ENCODE measurements at places on chromosomes 2 and 18.

DNA sequence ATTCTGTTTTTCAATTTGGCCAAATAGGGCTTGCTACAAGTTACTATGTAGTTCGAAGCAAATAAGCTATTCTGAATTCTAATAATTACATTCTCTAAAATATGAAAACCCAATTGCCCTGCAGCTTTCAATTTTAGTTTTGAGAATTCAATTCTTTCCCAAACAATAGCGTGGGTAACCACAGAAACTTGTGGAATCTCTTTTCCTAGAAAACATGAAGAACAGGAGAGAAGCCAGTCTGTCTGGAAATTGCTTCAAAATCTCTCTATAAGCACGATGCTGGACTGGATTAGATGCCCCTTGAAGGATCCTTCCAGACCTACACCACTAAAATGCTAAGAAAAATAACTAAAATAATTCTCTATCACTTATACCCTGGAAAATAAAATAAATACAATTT lies 115.0 kb downstream of the THADA start:
- DNase-seq = no peak

GRCh38 chr2:187316040-187316439 lies 132.0 kb downstream of the CALCRL start:
- no peak for DNase-seq

- DNase-seq = no peak
Measured at GRCh38 chr2:74566754-74567085, 12.2 kb downstream of the DOK1 start.

DNA sequence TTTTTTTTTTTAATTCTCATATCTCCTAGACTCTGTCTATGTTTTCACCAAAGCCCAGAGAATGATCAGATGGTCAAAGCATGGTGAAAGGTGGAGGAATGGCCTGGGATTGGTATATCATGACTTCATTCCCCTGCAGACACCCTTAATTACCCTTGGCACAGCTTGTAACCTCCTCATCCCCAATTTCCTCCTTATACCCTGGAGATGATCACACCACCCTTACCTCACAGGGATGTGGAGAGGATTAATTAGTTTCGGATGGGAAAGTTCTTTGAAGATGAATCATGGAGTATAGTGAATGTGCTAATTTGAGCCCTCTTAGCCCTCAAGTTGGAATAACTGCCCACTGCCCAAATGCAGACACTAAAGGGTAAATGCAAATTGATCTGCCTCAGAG lies 138.0 kb upstream of the LYPD6 start:
- DNase-seq = no peak

DNA sequence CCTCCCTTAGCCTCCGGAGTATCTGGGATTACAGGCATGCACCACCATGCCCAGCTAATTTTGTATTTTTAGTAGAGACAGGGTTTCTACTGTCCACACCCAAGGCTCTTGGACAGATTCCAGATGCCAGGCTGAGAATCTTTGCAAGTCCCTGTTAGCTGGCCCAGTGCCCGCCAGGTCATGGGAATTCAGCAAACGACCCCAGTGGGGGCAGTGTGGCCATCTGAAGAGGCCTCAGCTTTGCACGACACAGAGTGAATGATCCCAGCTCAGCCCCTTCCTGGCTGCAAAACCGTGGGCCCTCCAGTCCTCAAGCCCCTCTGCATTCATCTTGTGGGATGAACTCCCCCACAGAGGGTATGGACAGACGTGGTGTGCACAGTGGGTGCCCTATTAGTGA lies 179.5 kb upstream of the ID2 start:
- no peak for DNase-seq

DNA sequence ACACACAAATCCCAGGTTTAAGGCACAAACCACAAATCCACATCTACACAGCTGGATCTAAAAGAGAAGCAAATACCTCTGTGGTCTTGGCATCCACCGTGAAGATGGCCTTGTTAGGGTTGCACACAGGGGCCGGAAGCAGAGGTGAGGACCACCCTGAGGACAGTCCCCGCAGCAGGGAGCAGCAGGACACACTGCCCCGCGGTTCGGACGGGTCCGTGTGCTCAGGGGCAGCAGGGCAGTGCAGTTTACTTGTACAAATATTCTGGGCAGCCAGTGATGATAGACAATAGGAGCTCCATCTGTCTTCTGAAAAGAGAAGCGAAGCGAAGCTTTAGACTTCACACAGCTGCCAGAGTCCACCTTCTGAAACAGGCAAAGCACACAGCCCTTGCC lies 8.8 kb downstream of the PASK start:
- DNase-seq = no peak

DNA sequence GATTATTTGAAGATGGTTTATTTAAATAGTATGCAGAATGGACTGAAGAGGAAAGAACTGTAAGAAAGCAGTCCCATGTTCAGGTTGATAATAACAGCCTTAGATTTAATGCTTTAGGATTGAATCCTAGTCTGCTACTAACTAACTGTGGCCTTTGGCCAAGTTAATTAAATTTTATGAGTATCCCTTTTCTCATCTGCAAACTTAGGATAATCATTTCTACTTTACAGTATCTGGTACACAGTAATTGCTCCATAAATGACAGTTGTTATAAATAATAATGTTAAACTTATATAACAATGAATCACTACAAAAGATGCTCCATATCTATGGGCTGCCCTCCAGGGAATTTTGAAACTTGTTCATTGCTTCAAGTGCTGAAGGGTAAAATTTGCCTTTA lies 41.0 kb downstream of the FAP start:
- DNase-seq = no peak

DNA sequence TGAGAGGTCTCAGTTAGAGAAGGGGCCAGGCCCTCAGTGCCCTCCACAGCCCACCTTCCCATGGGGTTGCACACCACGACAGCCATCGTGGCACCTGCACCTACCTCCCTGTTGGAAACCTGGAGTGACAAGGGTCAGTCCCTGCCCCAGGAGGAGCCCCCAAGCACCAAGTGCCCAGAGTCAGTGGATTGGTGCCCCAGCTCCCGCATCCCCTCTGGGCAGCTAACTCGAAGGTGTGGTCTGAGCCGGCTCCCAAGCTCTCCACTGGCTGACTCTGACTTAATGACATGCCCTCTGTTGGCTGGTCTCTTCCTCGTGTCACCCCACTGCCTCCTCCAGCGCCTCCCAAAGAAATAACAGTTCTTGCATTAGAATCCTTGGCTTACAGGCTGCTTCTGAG lies 116.4 kb downstream of the NDUFA10 start:
- DNase-seq = no peak

DNA sequence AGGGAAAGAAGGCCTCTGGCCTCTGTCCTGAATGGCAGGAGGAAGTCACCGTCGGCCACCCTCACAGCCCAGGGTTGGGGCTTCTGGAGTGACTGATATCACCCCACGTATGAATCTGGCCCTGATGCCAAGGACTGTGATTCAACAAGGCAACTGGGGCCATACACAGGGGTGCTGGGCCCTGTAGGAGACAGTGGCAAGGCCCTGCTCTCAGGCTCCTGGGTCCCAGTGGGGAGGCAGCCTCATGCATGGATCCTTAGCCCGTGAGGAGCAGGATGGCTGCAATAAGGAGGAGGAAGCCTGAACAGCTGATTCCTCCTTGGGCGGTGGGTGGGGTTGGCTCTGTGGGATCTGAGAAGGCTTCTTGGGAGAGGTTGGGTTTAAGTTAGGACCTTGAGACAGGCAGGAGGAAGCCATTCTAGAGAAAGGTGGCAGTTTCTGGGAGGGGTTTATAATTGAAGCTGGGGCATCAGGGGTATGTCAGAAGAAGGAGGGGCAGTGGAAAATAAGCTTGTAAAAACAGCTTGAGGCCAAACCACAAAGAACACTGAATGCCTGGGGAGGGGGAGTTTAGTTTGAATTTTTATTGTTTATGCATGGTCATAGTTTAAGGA lies 42.8 kb upstream of the LAPTM4A start:
- no peak for DNase-seq

DNA sequence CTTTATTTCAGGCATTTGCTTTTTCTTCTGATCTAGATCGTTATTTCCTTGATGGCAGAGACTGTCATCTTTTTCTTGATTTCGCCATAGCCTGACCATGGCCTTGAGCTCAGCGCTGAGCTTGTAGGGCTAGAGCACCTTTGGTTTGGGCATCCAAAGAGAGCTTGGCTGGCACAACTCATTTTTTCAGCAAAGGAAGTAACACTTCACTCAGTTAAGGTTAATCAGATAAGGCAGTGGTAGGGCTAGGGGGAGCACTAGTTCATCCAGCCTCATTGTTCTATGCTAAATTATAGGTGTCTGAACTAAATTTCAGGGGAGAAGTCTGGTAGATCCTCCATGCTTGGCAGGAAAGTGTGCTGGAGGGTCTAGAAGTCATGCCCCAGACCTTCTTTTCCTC lies 125.0 kb downstream of the SETBP1 start:
- no peak for DNase-seq

DNA sequence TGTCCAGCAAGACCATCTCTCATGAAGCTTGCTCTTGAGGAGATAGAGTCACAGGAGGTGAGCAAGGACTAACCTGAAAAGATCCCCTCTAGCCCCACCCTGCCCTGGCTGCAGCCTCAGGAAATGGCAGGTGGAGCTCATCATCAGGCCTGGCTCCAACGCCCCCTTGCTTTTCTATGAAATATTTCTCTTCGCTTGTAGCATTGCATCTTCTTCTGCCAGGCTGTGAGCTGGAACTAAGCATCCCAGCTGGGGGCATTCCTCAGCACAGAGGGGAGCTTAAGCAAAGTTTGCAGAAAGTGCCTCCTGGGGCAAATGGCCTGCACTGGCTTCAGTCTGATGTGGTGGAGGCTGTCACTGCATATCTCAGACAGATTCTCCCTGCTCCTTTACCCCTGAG lies 90.1 kb upstream of the LGALSL start:
- DNase-seq = no peak

Data from SW 1271 (cell line).